Natural killer cell treated with Interleukin-12 subunit alpha and Interleukin-12 subunit beta and Interleukin-15 and Interleukin-18, amount 100 ng/mL, for 72 hours (primary cell): ENCODE measurements at places on chromosomes 7 and 10. TPM values are rescaled to one million over a fixed set of nuclear protein-coding genes. Genes with fewer than 3 reads are reported as not detected.

The CDK13 gene
- 53.4 TPM for total RNA-seq

The NOM1 gene
- total RNA-seq = 68.1 TPM

DNA sequence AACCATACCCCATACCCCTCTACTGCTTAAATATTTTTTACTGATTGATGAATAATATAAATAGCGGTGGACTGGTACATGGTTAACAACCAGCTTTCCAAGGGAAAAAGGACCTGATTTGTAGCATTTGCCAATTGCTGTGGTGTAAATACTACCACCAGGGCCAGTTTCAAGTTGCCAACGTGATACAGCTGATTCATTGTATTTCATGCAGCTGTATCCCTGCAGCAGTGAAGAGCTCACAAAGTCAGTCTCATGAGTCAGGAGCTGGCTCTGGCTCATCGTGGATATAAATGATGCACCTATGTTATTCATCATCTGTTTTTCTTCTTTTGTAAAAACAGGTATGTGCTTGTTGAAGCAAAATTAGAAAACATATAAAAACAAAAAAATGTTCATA, 15.2 kb downstream of the CALML5 start:
- peaks cover 3% of the 10 kb centered on the region for H3K27me3 ChIP-seq
- DNase-seq = no peak
- no peak overlapping the region for H3K4me3 ChIP-seq
- no peaks in the 10 kb centered on the region for H3K36me3 ChIP-seq

DNA sequence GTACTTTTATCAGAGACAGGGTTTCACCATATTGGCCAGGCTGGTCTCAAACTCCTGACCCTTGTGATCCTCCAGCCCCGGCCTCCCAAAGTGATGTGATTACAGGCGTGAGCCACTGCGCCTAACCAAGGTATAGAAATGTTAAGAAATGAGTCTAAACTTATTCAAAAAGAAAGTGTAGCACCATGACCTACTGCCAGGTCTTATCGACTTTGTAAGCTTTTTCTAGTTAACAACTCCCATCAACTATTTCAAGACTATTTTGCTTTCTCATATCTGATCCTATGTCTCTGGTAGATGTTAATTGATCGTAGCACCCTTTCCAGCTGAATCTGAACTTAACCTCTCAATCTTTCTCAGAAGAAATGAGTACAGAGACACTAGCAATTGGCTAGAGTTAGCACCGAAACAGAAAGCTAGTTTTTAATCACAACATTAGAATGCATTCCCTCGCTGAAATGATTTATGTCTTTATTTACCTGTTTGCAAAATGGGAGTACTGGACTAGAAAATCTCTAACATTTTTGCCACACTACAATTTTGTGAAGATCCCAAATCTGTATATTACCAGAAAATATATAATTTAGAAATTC, 114.0 kb upstream of the HGF start:
- H3K27me3 ChIP-seq = no peaks in the 10 kb centered on the region
- no peak overlapping the region for H3K27ac ChIP-seq
- H3K4me3 ChIP-seq = no peak overlapping the region
